ENCODE measurements at places on chromosomes 13 and 19. TPM values are rescaled to one million over a fixed set of nuclear protein-coding genes. Genes with fewer than 3 reads are reported as not detected.

SPACA4 gene
- not detected for total RNA-seq

ZSCAN5C gene
- not detected for total RNA-seq

MISP gene
- not detected for total RNA-seq

ERICH4 gene
- not detected for total RNA-seq

NCAN gene
- total RNA-seq, result not detected

CNN1 gene
- total RNA-seq, result not detected

C3 gene
- total RNA-seq, result 1.2 TPM

NCR1 gene
- total RNA-seq, result 0.26 TPM

- H3K36me3 ChIP-seq, result no peaks in the 10 kb centered on the region
- H3K27ac ChIP-seq, result no peak overlapping the region
- no peak overlapping the region for H3K4me3 ChIP-seq
- no peaks in the 10 kb centered on the region for H3K27me3 ChIP-seq
- H3K4me1 ChIP-seq, result peaks cover 10% of the 10 kb centered on the region
These were observed 523.2 kb downstream of the KLF12 start for GRCh38 chr13:73610799-73611592.

DNA sequence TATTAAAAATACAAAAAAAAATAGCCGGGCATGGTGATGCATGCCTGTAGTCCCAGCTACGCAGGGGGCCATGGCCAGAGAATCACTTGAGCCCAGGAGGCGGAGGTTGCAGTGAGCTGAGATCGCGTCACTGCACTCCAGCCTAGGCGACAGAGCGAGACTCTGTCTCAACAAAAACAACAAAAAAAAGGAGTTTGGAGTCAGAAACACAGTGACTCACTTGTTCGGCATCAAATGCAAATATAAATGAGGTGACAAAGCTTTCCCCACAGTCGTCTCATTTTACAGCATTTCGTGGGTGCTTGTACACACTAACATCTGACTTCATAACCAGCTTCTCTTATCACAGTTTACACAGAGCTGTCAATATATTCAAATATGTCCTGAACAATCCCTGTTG lies 11.0 kb downstream of the ZNF665 start:
- no peaks in the 10 kb centered on the region for H3K4me1 ChIP-seq
- H3K27ac ChIP-seq, result no peak overlapping the region
- no peak overlapping the region for H3K4me3 ChIP-seq

DNA sequence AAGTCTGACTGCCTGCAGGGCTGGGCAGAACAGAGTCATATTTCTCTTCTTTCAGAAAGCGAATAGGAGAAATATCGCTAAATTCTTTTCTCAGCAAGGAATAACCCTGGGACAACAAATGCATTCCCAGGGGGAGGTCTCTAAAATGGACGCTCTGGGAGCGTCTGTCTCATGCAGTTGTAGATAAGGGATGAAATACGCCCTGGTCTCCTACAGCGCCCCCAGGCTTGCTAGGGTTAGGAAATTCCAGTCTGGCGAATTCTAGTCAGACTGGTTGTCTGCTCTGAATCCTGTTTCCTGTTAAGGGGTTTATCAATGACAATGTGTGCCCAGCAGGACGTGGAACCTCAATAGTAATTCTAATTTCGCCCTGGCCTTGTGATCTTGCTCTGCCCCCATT lies 1214.1 kb downstream of the DIAPH3 start:
- no peak overlapping the region for H3K27ac ChIP-seq
- no peaks in the 10 kb centered on the region for H3K4me1 ChIP-seq

- peaks cover 42% of the 10 kb centered on the region for H3K36me3 ChIP-seq
- H3K27me3 ChIP-seq, result no peaks in the 10 kb centered on the region
- H3K4me3 ChIP-seq, result peak overlapping the region; percentile 94
- DNase-seq, result peak; percentile 82
- peaks cover 53% of the 10 kb centered on the region for H3K4me1 ChIP-seq
These were observed 36.3 kb downstream of the ELF1 start for GRCh38 chr13:40982772-40983171.

- H3K4me3 ChIP-seq, result no peak overlapping the region
- H3K36me3 ChIP-seq, result no peaks in the 10 kb centered on the region
- no peaks in the 10 kb centered on the region for H3K4me1 ChIP-seq
- H3K27me3 ChIP-seq, result no peaks in the 10 kb centered on the region
- no peak overlapping the region for H3K27ac ChIP-seq
These were observed 1306.2 kb upstream of the PCDH20 start for GRCh38 chr13:62721893-62722292.

DNA sequence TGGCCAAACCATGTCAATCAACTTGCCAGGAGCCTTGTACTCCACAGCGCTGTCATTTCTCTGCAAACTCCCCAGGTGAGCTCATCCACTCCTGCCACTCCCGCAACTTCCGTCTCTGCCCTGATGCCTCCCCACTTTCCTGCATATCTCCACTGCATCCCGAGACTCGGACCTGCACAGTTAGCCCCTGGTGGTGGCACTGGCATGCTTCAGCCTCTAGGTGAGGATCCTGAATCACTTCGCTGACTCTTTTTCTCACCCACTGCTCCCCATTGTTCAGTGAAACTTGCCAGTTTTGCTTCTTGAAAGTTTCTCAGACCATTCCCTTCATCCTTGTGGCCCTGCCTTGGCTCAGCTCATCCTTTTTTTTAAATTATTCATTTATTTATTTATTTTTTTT lies 3.4 kb upstream of the CTU1 start:
- peaks cover 48% of the 10 kb centered on the region for H3K4me1 ChIP-seq
- no peak overlapping the region for H3K27ac ChIP-seq
- H3K36me3 ChIP-seq, result peaks cover 2% of the 10 kb centered on the region
- H3K4me3 ChIP-seq, result no peak overlapping the region

DNA sequence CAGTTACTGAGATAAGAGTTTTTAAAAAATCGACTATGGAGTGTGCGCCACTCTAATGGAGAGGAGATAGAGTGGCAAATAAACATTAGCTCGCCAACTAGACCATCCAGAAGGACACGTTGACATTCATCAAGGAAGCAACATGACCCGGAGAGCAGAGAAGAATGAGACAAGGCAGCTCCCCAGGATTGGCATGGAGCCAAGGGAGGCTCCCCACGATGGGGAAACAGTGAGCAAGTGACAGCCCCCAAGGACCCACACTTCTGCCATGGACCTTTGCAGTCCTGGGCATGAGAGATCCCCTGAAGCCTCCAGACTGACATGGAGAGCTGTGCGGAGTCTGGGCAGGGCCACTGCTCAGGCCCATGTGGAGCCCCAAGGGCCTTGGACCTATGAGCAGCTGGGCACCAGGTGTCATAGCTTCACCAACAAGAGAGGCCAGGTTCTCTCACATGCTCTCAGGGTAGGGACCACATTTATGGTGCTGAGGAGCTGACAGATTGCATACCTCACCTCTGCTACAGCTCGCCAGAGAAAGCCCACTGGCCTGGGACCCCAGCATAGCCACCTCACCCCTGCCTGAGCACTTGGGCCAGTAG lies 6.7 kb downstream of the SIGLEC6 start:
- no peaks in the 10 kb centered on the region for H3K4me1 ChIP-seq
- H3K36me3 ChIP-seq, result no peaks in the 10 kb centered on the region
- DNase-seq, result no peak
- H3K27me3 ChIP-seq, result peaks cover 25% of the 10 kb centered on the region
- H3K4me3 ChIP-seq, result no peak overlapping the region

DNA sequence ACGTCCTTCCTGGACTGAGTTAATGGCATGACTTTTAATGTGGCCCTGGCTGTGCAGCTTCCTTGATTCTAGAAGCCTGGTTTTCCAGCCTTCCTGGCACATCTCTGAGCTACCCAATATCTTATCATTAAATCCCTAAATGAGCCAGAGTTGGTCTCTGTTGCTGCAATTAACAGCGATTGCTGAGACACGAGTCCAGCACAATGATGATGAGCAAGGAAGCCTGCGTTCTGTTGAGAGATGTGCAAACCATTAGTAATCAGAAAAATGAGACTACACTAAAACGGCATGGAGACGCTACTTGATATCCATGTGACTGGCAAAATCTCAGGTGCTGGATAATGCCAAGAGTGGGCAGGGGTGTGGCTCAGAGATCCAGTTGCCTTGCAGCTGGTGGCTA lies 26.2 kb downstream of the GPR42 start:
- DNase-seq, result no peak
- H3K36me3 ChIP-seq, result no peaks in the 10 kb centered on the region
- H3K4me1 ChIP-seq, result no peaks in the 10 kb centered on the region
- no peak overlapping the region for H3K4me3 ChIP-seq
- no peak overlapping the region for H3K27ac ChIP-seq
- peaks cover 6% of the 10 kb centered on the region for H3K27me3 ChIP-seq

DNA sequence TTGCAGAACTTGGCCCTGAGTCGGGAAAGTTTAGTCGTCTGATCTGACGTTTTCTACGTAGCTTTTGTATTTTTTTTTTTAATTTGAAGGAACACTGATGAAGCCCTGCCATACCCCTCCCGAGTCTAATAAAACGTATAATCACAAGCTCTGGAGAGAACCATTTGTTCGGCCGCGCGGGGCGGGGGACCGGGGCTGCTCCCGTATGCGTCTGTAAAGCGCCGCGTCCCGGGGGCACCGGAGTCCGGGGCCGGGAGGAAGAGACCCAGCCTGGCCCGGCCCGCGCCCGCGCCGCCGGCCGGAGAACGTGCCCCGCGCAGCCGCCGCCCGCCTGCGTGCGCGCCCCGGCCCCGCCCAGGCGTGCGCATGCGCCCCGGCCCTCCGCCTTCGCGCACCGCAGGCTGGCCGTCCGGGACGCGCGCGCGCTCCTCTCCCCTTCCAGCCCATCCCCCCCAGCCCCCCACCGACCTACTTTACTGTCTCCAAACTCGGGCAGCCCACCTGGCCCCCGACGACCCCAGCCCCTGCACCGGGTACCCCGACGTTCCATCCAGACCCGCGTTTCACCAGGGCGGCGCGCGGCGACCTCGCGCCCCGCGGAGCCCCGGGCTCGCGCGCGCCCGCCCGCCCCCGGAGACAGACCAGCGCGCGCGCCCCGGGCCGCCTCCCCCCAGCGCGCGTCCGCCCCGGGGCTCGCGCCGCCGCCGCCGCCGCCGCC lies 785 bp upstream of the USF2 start:
- peak overlapping the region; percentile 94 for H3K27ac ChIP-seq
- H3K27me3 ChIP-seq, result no peaks in the 10 kb centered on the region
- H3K36me3 ChIP-seq, result peaks cover 46% of the 10 kb centered on the region
- peak overlapping the region; percentile 94 for H3K4me3 ChIP-seq

GRCh38 chr13:53217194-53217593 lies 188.6 kb downstream of the OLFM4 start:
- H3K36me3 ChIP-seq, result no peaks in the 10 kb centered on the region
- H3K4me1 ChIP-seq, result no peaks in the 10 kb centered on the region
- no peaks in the 10 kb centered on the region for H3K27me3 ChIP-seq
- DNase-seq, result no peak

GRCh38 chr13:109782823-109783431 lies 3.5 kb downstream of the IRS2 start:
- no peaks in the 10 kb centered on the region for H3K27me3 ChIP-seq
- DNase-seq, result no peak
- peaks cover 12% of the 10 kb centered on the region for H3K36me3 ChIP-seq
- no peak overlapping the region for H3K27ac ChIP-seq
- peaks cover 38% of the 10 kb centered on the region for H3K4me1 ChIP-seq
